ENCODE measurements at places on chromosomes 4 and X.

DNA sequence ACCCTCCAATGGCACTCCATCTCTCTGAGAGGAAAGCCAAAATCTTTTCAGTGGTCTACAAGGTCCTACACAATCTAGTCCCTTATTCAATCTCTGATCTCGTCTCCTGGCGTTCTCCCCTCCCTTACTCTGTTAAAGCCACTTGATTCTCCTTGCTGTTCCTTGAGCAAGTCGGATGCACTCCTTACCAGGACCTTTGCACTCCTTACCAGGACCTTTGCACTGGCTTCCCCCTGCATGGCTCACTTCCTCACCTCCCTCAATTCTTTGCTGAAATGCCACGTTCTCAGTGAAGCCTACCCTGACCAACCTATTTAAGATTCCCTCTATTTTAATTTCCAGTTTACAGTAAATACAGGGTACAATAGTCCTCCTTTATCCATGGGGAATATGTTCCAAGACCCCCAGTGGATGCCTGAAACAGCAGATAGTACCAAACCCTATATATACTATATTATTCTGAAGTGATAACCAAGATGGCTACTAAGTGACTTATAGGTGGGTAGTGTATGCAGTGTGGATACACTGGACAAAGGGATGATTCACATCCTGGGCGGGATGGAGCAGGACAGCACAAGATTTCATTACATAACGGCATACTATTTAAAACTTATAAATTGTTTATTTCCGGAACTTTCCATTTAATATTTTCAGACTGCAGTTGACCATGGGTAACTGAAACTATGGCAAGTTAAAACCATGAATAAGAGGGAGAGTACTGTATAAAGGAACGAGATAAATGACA lies 6.5 kb upstream of the DLG3 start:
- no peak for DNase-seq

GRCh38 chr4:105858466-105859040 lies 36.7 kb upstream of the NPNT start:
- DNase-seq: no peak

- DNase-seq: no peak
Observed at GRCh38 chrX:40022421-40022820, 75.3 kb downstream of the BCOR start.

DNA sequence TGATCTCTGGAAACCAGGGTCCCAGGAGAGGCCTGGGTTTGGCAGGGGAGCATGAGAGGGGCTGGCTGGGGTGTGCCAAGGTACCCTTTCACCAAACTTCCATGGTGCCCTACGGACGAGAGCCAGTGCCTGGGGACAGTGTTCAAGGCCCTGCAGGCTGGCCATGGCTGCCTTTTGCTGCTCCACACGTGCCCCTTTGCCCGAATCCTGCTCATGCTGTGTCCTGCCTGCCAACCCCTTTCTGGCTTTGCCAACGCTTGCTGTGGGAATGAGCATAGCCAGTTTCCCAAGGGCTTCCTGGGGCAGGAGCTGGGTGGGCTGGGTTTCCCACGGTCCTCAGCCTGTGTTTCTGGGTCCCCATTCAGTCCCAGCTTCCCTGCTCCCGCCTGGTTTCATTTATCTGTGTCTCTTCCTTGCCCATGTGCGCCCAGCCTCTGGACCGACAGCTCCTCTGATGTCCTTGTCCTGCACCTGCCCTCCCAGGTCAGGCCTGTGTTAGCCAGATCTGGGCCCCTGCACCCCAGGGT lies 17.3 kb downstream of the CPZ start:
- no peak for DNase-seq

DNA sequence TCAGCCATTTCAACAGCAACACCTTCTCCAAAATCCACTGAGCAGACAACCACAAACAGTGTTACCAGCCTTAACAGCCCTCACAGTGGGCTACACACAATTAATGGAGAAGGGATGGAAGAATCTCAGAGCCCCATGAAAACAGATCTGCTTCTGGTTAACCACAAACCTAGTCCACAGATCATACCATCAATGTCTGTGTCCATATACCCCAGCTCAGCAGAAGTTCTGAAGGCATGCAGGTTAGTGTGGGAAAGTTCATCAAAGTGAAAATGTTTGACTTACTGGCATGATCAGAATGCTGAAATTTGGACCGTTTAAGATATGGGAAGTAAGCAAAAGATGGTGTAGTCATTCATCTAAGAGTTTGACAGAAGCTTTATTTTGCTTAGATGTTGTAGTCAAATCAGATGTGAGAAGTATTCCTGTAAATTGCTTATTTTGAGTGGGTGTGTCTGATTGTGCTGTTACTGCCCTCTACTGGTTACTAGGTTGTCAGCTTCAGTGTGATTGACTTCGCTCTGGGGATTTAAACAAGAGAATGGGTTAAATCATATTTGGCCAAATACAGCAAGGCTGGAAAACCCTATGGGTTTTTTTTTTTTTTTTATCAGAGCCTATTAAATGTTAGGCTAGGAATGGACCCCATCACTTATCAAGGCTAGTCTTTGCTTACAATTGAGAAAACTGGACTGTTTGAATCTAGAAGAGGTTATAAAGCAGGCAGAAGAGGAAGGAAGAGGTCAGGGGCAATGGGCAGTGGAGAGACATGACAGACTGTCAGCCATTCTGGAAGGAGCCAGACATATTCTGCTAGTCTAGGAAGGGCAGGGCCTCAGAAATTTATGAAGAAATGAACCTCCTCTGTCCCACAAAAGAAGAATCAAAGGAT lies 130.3 kb downstream of the DIPK2B start:
- DNase-seq: no peak

DNA sequence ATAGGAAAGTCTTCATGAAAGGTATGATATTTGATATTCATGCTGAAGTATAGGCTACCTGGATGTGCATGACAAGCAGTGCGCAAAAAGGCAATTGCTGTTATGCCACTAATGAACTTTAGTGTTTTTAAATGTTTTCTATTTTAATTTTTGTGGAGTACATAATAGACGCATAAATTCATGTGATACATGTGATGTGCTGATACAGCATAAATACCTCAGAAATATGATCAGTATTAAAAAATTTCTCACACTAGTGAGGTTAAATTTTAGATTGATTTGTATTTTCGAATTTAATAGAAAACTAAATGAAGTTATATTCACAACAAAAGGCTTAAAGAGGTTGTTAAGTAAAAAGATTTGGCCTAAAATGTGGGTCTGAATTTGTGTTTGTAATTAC lies 2.2 kb downstream of the UGT2A1 start:
- no peak for DNase-seq

GRCh38 chr4:164441109-164441508 lies 312.8 kb upstream of the SMIM31 start:
- DNase-seq: no peak

DNA sequence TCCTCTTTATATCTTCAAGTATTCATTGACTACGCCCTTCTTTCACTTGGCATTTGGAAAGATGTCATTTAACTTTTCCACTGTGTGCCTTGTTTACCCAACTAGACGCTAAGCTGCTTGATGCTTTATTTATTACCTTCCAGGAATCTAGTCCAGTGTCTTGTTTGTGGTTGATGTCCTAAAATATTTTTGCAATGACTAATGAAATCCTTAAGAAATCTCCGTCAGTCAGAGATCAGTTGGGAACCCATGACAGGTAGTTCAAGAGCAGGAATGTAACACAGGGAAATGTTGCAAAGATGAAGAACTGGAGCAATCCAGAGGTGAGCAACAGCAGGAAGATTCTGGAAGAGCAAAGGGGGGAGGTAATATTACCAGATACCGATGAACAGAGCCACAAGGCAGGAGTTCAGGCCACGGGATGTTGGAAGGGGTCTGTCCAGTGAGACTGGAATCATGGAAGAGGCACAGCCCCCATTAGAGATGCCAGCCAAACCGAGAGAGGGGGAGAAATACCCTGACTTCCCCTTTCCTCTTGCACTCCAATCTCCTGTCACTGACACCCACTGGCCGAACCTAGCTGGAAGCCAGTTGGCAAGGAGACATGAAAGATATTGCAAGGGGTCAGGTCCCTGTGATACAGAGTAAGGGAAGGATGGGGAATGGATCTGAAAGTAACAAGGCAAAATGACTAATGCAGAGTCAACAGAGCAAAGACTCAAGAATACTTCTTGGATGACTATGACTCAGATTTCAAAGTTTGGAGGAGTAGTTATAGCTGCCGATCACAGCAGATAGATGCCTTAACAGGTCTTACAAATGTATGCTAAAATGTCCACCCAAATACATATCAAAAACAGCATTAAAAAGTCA lies 62.7 kb upstream of the PHKA2 start:
- DNase-seq: no peak

DNA sequence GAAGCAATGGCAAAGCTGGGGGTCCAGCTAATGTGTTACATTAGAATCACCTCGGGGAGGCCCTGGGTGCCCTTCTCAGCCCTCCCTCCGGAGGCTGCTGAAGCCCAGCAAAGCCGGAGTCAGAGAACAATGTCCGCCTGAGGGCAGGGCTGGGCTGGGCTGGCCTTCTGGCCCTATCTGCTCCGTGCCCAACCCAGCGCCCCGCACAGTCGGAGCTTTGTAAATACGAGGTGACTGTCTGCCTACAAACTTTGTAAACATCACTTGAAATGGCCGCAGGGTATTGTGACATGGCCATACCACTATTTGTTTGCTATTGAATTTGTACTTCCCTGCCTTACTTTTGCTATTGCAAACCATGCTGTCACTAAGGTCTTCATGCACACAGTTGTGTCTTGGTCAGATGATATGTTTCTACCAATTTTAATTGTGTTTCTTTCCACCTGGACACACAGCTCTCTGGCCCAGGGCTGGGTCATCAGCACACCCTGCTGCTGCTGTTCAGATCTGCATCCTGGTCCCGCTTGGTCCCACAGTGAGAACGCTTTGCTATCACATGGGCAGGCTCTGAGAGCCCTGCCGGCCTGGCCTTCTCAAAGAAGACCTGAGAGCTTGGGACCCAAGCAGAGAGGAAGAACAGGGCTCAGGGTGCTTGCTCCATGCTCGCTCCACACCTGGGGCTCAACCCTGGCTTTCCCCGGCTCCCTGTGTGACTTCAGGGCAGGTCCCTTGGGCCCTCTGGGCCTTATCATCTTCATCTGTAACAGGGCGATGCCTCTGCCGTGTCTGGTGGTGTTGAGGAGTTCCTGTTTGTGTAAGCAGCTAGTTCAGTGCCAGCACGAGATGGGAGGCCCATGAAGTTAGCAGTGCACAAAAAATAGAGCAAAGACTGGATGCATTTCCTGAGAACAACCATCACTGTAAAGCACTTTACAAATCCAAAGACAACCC lies 2.3 kb downstream of the S100P start:
- DNase-seq: peak; percentile 41

DNA sequence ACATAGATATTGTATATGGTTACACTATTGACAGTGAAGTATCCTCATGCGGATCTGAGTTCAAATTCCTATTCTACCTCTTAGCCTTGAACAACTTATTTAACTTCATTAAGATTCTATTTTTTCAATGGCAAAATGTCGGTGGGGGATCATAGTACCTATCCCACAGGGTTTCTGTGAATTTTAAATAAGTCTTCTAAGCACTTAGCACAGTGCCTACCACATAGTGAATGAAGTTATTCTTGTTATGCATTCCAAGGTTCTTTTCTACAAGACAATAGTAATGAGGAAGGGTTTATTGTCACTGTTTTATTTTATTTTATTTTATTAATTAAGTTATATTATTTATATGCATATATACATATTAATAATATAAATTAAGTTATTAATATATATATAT lies 8.8 kb upstream of the ENAM start:
- DNase-seq: no peak

- no peak for DNase-seq
Observed at GRCh38 chr4:89482926-89483595, 175.5 kb upstream of the GPRIN3 start.

DNA sequence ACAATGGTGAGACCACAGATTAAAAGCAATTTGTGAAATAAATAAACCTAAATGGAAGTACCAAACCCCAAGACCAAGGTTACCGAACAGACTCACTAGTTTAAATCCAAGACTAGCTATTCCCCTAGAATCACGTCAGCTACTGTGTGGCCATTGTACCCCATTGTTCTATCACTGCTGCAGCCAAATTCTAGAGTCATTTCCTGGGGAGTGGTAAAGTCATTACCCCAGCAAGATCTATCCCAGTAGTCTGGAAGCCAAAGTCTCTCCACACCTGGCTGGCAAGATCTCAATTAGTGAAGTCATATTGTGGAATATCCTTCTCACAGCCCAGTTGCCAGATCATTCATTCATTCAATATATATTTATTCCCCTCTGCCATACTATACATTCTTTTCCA lies 67.5 kb downstream of the PHOX2B start:
- no peak for DNase-seq

DNA sequence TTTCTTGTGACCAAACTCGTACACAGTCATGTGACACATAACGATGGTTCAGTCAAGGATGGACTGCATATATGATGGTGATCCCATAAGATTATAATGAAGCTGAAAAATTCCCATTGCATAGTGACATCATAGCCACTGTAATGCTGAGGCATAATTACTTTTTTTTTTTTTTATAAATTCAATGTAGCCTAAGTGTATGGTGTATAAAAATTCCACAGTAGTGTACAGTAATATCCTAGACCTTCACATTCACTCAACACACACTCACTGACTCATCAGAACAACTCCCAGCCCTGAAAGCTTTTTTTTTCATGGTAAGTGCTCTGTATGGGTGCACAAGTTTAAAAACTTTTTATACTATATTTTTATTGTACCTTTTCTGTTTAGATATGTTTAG lies 105.0 kb downstream of the AREG start:
- DNase-seq: no peak

- DNase-seq: no peak
Observed at GRCh38 chr4:144666539-144667175, 20.7 kb downstream of the HHIP start.

DNA sequence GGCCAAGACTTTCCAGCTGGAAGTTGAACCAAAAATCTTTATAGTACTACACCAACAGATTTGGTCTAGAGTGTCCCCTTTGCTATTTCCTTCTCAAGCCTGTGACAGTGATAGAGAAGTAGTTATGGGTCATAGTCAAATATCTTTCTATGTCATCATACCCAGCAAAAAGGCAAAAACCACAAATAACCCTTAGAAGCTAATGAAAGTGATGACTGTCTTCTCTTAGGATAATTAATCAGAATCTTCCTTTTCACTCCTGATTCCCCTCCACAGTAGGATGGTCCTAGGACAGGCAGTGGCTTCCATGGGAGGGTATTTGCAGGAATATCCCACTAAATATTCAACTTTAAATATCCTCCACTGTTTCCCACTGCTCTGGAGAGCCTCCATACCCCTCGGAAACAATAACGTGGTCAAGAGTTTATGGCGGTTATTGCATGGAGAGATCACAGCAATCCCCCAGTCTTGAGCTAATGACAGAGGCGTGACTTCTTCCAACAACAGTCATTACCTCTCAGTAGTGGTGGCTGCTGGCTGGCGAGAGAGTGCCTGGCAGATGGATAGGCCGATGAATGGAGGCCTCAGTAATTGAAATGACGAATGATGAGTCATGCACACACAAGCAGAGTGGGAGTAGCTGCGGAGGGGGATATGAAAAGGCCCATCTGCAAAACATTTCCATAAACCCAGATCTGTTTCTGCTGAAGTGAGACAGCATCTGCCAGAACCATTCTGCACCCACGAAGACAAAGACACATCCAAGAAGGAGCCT lies 154.9 kb downstream of the STK32B start:
- no peak for DNase-seq

Data from body of pancreas (tissue), 4 donors.